ENCODE measurements at places on chromosomes 1 and 21.

GRCh38 chr21:25422610-25423608 is 184.4 kb downstream of the MRPL39 start:
- no peak for DNase-seq

- DNase-seq, result no peak
Measured at GRCh38 chr1:151157067-151157531, 650 bp downstream of the TNFAIP8L2 start.

- DNase-seq, result no peak
Measured at GRCh38 chr21:45892156-45892915, 89.2 kb upstream of the COL6A1 start.

GRCh38 chr1:230626232-230626631 is 16.0 kb upstream of the COG2 start:
- DNase-seq, result no peak

- DNase-seq, result no peak
Measured at GRCh38 chr1:37701051-37701450, 8.7 kb downstream of the CDCA8 start.

DNA sequence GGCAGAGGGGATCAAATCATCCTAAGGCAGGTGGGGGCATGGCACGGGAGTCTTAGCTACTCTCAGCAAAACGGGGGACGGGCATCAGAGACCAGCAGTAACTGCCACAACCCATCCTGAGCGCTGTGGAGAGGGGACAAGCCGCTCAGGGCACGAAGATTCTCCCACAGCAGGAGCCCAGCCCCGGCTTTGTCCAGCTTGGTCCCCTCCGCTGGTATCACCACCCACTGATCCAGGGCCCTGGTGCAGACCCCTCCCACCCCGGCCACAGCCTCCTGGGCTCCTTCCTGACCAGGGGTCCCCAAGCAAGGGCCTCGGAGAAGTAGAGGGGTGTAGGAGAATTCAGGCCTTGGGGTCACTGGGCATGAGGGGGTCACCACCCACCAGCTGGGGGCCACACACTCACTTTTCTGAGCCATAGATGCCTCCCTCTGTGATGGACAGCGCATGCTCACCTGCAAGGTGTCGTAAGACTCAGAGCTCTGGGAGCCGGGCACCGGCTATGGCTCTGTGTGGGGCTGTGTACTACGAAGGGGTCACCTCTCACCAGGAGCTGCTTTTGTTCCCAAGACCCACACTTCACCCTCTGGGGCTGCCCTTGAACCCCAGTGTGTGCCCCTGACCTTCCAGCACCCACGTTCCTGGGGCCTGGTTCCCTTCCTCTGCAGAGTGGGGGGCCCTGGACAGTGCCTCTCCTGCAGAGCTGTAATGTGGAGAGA is 2.3 kb upstream of the SMIM1 start:
- no peak for DNase-seq
